ENCODE measurements at places on chromosomes 16 and 17.

DNA sequence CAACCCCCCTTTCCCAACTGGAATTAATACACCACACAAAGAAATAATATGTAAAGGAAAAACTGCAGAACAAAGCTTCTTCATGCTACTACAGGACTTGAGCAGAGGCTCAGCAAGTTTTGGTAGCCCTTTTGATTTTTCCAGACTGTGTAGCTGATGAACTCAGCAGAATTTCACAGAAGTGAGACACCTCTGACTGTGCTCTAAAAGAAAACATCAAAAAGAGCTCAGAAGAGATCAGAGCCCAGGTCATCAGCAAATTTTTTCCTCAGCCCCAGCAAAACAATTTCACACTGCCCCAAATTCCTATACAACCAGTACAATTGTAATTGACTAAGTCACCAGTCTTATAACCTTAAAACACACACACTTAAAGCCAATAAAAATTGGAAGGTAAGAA lies 38.0 kb downstream of the TTC19 start:
- DNase-seq, result no peak

DNA sequence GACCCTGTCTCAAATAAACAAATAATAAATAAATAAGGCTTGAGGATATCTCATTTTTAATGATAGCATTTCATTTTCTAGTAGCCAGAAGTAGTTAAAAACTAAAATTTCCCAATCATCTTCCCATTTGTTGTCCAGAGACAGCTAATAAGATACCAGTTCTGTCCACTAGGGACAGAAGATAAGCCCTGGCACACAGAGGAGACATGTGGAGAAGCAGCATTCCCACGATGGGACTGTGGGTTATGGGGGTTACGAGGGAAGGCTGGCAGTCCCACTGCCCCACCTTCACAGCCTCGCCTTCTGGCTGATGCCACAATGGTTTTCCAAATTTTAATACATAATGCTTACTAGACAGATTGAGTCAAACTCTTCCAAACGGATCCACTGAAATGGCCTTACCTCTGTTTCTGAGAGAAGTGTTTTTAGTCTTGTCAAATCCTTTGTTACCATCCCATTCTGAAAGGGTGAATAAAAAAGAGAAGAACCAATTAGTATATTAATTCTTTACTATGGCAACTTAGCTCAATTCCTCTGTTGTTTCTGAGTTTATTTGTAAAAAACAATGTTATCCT lies 44.2 kb downstream of the HELZ start:
- no peak for DNase-seq

GRCh38 chr17:49834118-49834743 lies 13.6 kb downstream of the TAC4 start:
- no peak for DNase-seq

DNA sequence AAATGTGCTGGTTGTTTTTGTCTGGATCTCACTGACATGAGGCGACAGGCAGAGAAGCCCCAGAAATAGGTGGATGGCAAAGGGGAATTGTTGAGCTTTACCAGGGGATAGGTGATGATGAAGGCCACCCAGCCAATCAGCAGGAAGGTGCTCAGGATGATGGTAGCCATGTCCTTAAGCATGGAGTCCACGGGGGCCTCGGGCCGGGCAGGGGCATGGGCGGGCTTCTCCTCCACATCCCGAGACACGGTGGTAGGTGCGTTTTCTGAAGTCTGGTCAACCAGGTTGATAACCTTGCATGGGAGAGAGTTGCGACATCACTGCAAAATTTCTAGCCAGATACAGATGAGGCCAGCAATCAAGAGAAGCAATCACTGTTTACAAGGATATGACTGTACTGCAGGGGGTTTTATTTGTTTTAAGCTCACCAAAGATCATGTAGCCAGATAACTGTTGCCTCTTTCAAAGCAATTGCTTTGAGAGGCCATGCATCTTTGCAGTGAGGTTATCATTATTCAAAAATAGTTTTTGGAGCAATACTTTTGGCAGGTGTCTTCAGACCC lies 37.3 kb upstream of the ICAM2 start:
- DNase-seq, result no peak

DNA sequence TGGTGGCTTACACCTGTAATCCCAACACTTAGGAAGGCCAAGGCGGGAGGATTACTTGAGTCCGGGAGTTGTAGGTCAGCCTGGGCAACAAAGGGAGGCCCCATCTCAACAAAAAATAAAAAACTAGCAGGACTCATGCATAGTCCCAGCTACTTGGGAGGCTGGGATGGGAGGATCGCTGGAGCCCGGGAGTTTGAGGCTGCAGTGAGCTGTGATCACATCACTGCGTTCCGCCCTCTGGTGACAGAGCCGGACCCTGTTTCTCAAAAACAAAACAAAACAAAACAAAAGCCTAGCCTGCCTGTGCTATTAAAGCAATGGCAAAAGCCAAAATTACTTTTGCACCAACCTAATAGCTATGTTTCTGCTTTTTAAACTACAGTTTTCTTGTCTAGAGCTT lies 1.5 kb downstream of the FCSK start:
- no peak for DNase-seq

DNA sequence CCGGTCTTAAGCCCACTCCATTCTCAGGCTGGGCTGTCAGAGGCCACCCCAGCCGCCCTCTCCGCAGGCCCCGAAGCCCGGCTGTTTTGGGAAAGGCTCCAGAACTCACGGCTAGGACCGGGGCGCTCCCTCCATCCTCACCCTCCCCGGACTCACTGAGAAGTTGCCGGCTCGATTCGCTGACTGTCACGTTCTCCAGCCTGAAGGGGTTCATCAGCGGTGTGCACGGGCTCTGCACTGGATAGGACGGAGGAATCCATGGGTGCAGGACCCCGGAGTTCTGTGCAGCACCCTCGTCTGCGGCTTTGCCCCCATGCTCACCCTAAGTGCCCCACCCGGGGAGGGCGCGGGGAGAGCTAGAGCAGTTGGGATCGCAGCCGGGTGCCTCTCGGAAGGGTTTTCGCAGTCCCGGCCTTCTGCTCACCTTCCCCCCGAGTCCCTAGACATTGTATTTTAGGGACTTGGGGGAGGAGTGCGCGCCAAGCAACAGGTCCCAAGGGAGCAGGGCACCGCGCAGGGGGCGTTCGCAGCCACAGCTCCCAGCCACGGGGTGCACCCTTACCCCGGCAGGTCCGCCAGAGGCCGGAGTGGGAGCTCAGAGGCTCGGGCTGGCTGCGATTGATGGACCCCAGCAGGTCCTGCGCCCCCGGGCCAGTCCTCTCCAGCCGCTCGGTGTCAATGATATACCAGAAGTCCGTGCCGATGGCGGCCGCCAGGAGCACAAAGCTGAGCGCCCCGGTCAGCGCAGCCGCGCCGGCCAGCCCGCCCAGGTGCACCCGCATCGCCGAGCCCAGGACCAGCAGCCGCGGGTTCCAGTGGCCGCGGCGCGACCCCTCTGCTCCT lies 1.0 kb downstream of the TMEM114 start:
- DNase-seq, result no peak

DNA sequence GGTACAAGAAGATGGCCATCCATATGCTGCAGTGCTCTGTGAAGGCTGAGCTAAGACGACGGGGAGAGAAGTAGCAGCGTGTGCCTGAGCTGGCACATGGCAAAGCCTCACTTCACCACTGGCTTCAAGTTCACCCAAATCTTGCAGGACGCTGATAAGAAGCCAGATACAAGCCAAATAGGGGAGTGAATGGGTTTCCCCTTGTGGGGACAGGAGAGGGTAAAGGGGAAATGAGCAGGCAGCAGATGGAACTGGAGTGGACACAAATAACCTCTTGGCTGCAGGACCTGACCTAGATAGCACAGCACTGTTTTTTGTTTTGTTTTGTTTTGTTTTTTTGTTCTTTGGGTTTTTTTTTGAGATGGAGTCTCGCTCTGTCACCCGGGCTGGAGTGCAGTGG lies 21.0 kb upstream of the PITPNA start:
- DNase-seq, result no peak

DNA sequence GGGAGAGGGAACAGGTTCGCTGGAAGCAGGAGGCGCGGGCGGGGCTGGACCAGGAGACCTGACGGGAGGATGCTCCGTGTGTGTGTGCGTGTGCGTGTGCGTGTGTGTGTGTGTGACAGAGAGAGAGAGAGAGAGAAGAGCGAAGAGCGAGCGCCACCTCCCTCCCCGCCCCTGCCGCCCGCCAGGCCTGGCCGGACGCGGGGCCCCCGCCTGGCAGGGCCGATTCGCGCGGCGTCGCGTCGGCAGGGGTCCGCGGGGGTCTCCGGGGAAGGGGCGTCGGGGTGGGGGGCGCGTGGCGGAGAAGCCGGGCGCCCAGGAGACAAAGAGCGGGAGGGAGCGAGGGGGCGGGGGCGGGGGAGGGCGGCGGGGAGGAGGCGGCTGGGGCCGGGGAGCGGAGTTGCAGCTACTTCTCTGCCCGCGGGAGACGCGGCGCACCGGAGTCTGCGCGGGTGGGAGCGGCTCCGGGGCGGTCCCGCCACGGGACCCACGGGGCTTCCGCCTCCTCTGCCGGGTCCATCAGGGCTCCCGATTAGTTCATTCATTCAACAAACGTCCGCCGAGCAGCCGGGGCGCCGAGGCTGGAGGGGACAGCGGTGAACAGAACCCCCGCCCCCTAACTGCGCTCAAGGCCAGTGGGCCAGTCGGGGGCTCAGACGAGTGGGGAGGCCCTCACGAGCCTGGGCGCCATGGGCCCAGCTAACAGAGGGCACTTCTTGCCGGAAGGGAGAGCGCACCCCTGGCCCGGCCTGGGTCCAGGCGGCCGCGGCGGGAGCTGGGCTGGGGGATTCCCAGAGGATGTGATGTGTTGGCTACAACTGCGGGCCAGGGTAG lies at the start of gene SAMD14:
Gene SAMD14, minus strand, starts transcription at position 433 of the 831 bp plus-strand sequence. CDS start 5,201 bp downstream, outside the sequence.
- DNase-seq, result no peak

DNA sequence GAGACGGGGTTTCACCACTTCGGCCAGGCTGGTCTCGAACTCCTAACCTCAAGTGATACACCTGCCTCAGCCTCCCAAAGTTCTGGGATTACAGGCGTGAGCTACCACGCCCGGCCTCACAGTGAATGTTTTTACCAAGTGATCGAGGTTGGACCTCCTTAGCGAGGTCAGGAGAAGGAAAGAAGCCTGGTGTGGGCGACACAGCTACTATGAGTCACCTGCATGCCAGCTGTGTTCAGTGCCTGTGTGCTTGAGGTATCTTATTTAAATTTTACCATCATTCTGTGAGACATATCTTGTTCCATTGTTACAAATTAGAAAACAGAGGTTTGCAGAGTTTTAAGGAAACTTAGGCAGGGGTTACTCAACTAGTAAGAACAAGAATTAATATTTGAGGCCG lies 174.8 kb upstream of the DYNLRB2 start:
- no peak for DNase-seq

DNA sequence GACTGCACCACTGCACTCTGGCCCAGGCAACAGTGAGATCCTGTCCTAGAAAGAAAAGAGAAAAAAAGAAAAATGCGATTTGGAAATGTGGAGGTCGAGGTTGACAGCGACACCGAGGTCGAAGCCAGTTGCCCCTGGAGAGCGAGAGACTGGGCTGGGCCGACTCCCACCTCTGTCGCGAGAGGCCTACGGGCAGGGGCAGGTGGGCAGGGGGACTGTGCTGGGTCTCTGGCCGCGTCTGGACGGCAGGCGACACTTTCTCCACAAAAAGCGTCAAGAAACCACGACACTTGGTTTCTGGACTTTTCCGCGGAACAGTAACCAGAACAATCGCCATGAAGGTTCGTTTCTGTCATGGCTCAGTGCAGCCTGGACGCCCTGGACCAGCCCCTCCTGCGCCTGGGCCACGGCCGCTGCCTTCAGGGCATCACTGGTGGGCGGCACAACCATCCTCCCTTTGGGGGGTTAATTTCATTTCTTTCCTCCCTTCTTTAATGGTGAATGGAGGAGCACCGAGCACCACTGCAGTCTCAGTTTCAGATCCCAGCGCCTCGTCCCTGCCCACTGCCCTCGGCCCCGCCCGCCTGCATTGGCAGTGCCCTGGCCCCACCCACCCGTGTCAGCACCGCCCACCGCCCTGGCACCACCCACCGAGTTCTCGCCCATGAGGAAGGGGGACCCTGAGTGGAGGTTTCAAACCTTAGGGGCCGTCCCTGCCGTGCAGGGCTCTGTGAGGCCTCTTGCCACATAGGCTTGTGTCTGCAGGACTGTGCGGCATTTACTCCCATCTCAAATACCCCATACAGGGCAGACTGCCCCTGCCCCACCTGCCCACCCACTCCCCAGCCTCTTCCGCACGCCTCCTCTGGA lies 18.5 kb upstream of the CDH15 start:
- DNase-seq, result no peak

- DNase-seq, result no peak
These were observed 77.6 kb upstream of the AMZ2 start for GRCh38 chr17:68170246-68170645.

DNA sequence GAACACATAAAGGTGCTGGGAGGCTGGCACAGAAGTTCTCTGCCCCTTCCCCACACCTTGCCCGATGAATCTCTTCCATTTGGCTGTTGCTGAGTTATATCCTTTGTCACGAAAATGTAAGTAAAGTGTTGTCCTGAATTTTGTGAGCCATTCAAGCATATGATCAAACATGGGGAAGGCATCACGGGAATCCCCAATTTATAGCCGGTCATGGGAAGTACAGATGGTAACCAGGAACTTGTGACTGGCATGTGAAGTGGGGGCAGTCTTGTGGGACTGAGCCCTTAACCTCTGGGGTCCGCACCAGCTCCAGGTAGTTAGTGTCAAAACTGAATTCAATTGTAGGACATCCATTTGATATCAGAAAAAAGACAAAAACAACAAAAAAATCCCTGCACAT lies 13.2 kb downstream of the TOM1L2 start:
- DNase-seq, result no peak

GRCh38 chr17:61366076-61366714 lies 33.4 kb upstream of the TBX2 start:
- DNase-seq, result no peak

- DNase-seq, result no peak
These were observed 44.2 kb downstream of the USP22 start for GRCh38 chr17:20998571-20999043.

GRCh38 chr16:27776556-27777225 lies 226.7 kb downstream of the KATNIP start:
- DNase-seq, result no peak

GRCh38 chr17:71032746-71033273 lies 863.5 kb downstream of the KCNJ2 start:
- no peak for DNase-seq

- DNase-seq, result no peak
These were observed 191.6 kb downstream of the WWOX start for GRCh38 chr16:78290872-78291591.

GRCh38 chr17:29930409-29931010 lies 482 bp upstream of the SSH2 start:
- DNase-seq, result no peak

DNA sequence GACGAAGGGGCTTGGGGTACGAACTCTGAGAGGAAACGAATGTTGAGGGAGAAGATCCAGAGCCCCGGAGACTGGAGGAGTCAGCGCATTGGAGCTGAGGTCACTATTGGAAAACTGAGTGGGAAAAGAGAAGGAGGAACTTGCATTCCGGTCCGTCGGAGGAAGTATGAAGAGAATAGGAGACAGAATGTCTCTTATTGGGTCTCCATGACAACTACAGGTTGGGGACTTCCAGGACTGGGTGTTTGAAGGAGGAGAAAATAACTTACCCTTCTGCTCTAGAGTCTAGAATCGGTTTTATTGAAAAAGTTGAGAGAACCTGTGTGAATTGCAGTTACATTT lies 537 bp downstream of the GOSR1 start:
- DNase-seq, result no peak

GRCh38 chr16:53417011-53417410 lies 17.3 kb upstream of the RBL2 start:
- DNase-seq, result no peak
